ENCODE measurements at places on chromosomes 6 and 20.

- DNase-seq, result no peak
Measured at GRCh38 chr6:69994251-69994650, 127.9 kb downstream of the COL19A1 start.

- no peak for DNase-seq
Measured at GRCh38 chr20:10922941-10923340, 249.1 kb upstream of the JAG1 start.

DNA sequence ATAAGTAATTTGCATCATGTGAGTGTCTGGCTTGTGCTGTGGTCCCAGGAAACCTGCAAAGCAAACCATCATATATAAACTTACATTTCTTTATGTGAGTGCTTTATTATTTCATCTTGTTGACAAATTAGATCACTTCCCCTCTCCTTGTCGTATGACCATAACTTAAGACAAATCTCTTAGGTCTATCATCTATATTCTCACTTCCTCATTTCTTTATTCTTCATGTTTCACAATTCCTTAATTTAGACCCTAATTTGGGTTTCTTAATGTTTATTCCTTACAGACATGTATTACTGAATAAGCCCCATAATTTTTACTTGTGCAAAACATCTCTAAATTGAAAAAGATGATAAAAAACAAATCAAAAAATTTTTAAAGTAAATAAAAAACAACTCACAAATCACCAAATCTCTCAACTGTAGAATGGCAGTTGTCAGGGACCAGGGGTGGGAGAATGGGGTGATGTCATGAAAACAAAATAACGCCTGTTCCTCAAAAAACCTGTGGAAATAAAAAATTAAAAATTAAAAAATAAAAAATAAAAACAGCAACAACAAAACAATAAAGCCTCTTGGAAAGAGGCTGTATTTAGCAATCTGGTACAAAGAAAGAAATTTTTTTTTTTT lies 49.5 kb upstream of the FBXO30 start:
- no peak for DNase-seq

DNA sequence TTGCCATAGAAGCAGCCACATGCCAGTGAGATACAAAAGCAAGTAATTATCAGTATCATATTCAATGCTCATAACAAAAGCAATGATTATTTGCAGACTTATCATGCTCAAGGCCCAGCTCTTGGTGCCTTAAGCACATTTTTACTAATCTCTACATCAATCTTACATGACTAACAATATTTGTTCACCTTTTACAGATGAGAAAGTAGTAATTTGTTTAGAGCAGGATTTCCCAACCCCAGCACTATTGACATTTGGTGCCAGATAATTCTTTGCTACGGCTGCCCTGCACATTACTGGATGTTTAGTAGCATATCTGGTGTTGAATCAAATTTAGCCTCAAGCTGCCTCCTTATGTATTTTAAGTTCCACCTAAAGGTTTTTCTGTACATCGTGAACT lies 19.0 kb upstream of the DOK5 start:
- DNase-seq, result no peak

GRCh38 chr6:6751619-6752023 lies 163.1 kb downstream of the LY86 start:
- peak; percentile 27 for DNase-seq

DNA sequence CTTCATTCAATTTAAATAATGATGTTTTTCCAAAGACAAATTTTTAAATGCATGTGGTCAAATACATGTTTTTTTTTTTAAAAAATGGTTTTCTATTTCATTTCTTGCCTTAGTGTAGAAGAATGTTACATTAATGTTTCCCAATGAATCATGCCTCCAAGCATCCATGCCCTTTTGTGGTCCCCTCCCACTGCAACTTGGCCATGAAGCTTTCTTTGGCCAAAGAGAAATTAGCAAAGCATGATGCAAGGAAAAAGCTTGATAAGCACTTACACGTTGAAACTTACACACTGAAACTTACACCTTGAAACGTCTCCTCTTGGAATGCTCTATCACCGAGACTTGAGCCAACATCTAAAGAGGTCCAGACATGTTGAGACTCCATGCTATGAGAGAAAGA lies 93.0 kb upstream of the ELOVL5 start:
- no peak for DNase-seq

- DNase-seq, result no peak
Measured at GRCh38 chr6:111176760-111177099, 89.4 kb downstream of the SLC16A10 start.

All from activated CD4-positive, alpha-beta T cell treated with anti-CD3 and anti-CD28 coated beads, Interleukin-2, amount 50 U/mL, for 24 hours (primary cell).